ENCODE measurements at places on chromosomes 3 and 15. TPM values are rescaled to one million over a fixed set of nuclear protein-coding genes. Genes with fewer than 3 reads are reported as not detected.
A peak's percentile ranks its signal among the peaks of the same experiment; 100 is the strongest.

- peak; percentile 55 for DNase-seq
Measured at GRCh38 chr3:105781871-105782270, 86.9 kb downstream of the CBLB start.

DNA sequence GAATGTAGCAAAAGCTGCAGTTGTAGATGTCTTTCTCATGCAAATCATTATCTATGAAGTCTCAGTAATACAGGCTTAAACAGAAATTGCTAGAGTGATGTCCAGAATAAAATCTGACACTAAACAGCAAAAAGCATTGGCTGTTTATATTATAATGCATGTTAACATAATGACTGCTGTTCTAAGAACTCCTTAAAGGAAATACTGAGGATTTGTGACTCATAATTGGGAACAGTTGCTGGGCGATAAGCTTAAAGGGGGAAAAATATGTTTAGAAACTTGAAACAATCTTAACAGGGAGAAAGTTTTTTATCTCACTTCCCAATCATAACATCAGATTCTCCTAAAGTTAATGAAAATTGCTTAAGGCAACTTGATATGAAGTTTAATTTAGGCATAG, 17.5 kb downstream of the TIPARP start:
- peak; percentile 88 for DNase-seq

Gene RGMA
- total RNA-seq, result not detected

Gene CIDEC
- total RNA-seq, result not detected

Gene OR5K2
- not detected for total RNA-seq

All from fibroblast of villous mesenchyme (primary cell).